ENCODE measurements at places on chromosomes 2 and 18.

- DNase-seq, result no peak
These were observed 203.6 kb downstream of the UBE2E3 start for GRCh38 chr2:181183878-181184542.

GRCh38 chr2:74033375-74033774 lies 48.7 kb downstream of the TET3 start:
- DNase-seq, result no peak

GRCh38 chr2:181170256-181170655 lies 189.9 kb downstream of the UBE2E3 start:
- DNase-seq, result no peak

GRCh38 chr2:84175970-84176369 lies 283.1 kb downstream of the SUCLG1 start:
- DNase-seq, result no peak

DNA sequence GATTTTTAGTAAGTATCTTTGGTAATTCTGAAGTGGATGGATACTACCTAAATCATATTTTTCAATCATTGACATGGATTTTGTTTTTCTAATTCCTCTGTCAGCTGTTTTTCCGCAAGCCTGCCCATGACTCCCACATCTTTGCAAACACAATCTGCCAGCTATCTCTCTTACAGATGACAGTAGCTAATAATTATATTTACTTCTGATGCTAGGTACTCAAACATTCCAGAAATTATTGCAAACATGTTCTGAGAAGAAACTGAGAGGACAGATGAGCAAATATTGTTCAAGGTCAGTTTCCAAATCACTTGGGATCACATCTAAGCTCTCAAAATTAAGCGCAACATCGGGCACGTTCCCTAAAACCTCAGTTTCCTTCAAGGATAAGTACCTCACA lies 270.0 kb upstream of the CDH19 start:
- no peak for DNase-seq

GRCh38 chr18:37560003-37560402 lies 5.6 kb downstream of the CELF4 start:
- DNase-seq, result no peak

- peak; percentile 64 for DNase-seq
These were observed 1.2 kb downstream of the ANKMY1 start for GRCh38 chr2:240556553-240557100.

- peak; percentile 50 for DNase-seq
These were observed 63.9 kb downstream of the LRRFIP1 start for GRCh38 chr2:237691029-237691907.

GRCh38 chr2:98539056-98539735 lies 69.1 kb downstream of the COA5 start:
- DNase-seq, result no peak

GRCh38 chr2:201985728-201986462 lies 47.8 kb upstream of the FZD7 start:
- no peak for DNase-seq

DNA sequence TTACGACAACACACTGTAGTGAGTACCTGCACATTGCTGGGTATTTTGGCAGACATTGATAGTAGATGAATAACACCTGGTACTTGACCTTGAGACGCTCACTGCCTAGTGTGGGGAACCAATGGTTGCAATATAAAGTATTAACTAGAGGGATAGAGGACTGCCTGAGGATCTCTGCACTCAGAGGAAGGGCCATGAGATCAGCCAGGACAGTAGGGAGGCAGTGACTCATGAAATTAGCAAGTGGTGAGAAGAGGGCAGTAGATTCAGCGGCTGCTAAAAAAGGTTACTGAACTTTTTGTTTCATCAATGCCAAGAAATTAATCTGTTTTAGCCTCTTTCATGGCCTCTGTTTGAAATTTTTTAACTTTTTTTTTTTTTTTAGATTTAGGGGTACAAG lies 250.8 kb upstream of the TCF4 start:
- no peak for DNase-seq

DNA sequence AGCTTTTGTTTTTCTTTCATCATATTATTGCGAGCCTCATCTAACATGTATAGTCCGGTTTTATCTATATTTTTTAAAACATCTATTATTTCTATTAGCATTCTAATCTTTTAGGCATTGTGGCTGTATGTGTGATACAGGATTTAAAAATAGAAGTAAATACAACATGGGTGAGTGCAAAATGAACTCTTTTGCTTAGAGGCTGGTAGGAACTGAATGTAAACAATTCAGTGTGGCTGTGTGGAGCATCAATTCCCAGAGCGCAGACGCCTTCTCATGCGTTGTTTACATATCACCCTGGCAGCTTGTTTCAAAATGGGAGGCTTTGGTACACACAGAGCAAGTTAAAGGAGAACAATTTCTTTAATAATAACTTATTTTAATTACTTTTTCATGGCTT lies 836 bp downstream of the DTNA start:
- no peak for DNase-seq

- DNase-seq, result no peak
These were observed 102.1 kb downstream of the MTCL1 start for GRCh38 chr18:8807488-8807805.

DNA sequence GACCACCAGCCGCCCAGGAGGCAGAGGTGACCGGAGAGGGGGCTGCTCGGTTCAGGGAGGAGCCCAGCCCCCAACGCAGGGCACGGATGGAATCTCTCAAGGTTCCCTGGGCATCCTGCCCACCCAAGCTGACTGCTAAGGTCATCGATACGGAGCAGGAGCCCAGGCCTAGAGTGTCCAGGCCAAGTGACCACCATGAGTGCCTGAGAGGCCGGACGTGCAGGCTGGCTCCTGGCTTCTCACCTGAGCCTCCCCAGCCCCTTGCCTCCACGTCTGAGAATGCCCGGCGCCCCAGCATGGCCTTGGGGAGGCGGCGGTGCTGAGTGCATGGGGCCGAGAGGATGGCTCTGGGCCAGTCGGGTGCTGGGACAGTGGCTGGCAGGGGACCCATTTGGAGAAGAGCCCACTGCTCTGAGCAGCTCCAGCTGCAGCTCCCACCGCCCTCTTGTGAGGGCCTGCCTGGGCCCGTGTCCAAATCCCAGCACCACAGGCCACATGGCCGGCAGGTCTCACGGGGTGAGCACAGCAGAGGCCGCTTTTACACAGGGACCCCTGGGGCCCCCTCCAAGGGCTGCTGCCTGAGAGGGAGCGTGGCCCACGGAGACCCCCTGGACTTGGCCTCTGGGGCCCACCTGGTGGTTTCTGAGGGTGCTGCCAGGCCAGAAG lies 102.8 kb upstream of the CTDP1 start:
- DNase-seq, result no peak

DNA sequence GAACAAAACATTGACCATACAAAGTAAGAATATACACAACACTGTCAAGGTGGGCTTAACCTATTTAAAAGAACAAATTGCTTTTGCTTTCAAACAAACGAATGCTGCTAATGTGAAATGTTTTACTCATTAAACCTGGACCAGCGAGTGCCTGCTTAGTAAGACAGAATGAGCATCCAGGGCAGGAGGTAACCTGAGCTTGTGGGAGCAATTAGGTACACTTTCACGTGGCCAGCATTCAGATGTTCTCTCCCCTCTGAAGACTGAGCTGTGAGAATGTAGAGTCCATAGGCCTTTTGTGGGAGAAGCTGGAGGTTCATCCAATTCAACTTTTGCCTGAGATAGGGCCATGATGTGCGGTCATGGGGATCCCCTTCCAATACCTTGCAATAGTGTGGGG lies 266.5 kb downstream of the TSN start:
- DNase-seq, result no peak

- DNase-seq, result no peak
These were observed 49.9 kb upstream of the PARD3B start for GRCh38 chr2:204495381-204495780.

DNA sequence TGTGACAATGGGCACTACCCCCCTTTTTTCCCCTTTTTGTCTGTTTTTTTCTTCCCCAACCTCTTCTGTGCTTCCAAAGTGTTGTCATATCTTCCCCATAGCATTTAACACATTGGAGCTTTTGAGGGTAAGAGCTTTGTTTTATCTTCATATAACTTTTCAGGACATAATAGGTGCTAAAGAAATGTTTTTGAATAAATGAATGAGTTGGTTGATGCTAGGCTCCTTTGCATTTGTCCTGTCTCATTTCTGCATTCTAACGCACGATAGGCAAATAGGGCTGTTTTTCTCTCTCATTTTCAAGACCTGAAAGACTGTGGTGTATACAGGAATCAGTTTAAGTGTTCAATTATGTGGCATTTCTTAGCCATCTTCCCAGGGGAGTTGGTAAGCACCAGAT lies 832 bp upstream of the COPS7B start:
- DNase-seq, result no peak

DNA sequence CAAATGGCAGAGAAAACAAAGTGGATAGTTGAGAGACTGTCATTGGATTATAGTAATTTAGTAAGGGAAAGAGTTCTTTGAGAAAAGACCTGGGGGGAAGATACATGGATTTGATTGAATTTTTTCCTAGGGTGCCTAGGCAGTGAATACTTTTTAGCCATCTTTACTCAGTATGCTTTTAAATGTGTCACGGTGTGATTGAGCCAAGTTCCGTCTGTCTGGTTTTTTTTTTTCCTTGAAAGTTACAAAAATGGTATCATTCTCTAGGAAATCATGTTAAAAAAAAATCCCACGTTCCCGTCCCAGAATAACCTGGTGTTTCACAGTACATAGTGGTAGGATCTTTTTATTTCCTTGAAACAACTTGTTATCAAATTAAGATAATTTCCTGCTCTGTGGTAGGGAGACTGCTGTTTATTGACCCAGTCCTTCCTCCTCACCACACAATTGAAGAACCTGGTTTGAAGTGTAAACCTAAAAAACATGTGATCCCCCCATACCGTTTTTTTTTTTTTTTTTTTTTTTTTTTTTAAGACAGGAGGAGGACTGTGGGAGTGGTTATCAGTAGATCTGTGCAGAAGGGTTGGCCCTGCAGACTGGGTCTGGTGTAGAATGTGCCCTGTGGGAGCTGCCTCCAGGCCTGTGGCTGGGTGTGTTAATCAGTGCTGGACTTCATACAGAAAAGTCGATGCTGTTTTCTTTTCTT lies 55.1 kb downstream of the DGKD start:
- DNase-seq, result no peak

DNA sequence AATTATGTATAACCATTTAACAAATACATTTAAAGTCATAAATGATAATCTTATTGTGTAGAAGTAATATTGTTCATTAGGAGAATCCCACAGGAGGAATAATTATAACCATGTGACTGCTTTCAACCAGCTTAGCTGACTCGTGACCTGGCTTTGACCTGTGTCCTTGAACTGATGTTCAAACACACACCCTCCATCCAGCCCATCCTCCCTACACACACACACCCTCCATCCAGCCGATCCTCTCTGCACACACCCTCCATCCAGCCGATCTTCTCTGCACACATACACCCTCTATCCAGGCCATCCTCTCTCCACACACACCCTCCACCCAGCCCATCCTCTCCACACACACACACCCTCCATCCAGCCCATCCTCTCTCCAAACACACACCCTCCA lies 83.5 kb downstream of the EIPR1 start:
- no peak for DNase-seq

GRCh38 chr2:238720232-238720672 lies 127.6 kb upstream of the TWIST2 start:
- DNase-seq, result peak; percentile 70

DNA sequence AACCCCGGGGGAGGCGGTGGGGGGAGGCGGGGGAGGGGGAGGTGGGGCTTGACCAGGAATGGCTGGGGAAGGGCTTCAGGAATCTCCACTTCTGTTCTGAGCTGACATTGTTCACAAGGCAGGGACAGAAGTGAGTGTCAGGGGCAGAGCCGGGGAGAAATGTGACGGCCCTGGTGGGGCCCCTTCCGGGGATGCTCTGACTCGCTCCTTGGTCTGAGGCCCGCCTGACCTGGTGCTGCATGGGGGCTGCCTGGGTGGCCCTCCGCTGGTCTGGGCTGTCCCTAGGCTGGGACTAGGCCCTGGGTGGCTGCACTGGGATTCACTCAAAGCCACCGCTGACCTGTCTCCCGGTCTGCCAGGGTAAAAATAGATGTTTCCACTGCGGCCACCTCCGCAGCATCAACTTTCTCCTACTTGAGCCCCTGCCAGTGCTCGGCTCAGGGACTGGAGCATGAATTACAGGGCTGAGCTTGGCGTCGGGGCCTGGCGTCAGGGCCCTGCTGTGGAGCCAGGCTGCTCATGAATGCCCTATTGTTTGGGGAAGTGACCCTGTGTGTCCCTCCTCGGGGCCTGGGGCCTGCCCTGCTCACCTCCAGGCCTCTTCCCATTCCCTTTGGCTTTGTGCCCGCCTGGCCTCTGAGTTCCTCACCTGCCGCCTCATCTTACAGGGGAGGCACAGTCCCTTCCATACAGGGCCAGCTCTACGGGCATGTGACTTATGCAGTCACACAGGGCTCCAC lies 247.5 kb downstream of the DYSF start:
- DNase-seq, result no peak

GRCh38 chr2:177143444-177143843 lies 69.2 kb upstream of the HNRNPA3 start:
- DNase-seq, result no peak

GRCh38 chr18:79502782-79503181 lies 107.1 kb downstream of the NFATC1 start:
- no peak for DNase-seq

GRCh38 chr2:63649829-63650228 lies 61.1 kb downstream of the MDH1 start:
- DNase-seq, result no peak

DNA sequence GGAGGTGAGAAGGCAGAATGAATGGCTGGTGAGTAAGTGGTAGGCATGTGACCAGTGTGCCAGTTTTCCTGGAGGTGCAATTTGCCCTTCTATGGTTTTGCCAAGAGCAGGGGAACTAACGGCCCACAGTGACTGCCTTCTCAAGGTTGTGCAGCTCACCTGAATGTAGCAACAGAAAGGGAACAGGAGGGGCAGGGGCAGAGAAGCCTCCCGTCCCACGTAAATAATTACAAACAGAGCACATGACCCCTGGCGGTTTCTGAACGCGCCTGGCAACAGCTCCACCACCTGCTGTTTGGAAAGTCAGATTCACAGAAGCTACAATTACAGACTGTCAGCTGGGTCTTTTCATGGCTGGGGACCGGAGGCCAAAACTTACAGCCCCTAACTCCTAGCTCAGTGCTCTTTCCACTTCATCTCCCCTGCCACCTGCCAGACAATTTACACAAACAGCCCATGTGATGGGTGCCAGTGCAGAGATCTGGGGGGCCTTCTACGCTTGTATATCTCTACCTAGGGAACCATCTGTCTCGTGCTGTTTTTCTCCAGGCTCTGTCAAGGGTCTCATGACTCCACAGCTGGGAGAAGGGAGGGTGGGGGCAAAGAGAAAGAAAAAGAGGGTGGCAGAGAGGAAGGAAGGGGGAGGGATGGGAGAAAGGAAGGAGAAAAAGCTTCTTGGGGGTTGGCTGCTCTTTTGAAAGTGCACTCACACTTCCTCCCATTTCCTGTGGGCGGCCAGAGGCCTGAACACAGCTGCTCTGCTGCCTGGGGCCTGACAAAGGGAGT lies 69.6 kb downstream of the POLR1A start:
- peak; percentile 71 for DNase-seq

DNA sequence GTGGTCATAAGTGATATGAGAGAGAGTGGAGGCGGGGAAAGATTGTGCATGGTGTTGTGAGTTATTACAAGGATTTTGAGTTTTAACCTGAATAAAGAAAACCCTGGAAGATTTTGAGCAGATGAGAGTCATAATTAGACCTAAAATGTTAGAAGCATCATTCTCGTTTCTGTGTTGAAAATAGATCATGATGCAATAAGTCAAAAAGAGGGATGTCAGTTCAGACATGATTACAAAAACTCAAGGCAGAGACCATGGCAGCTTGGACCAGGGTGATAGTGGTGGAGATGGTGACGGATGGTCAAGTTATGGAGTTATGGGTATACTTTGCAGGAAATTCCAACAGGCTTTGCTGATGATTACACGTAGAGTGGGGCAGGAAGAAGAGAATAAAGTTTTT lies 267.2 kb downstream of the CDH20 start:
- DNase-seq, result no peak

- no peak for DNase-seq
These were observed 9.1 kb downstream of the TMEM127 start for GRCh38 chr2:96256611-96257113.

Measured in activated naive CD8-positive, alpha-beta T cell treated with anti-CD3 and anti-CD28 coated beads, Interleukin-2, amount 50 U/mL, for 24 hours (primary cell).